DND-41 (cell line): ENCODE measurements at places on chromosomes 2 and 18.

DNA sequence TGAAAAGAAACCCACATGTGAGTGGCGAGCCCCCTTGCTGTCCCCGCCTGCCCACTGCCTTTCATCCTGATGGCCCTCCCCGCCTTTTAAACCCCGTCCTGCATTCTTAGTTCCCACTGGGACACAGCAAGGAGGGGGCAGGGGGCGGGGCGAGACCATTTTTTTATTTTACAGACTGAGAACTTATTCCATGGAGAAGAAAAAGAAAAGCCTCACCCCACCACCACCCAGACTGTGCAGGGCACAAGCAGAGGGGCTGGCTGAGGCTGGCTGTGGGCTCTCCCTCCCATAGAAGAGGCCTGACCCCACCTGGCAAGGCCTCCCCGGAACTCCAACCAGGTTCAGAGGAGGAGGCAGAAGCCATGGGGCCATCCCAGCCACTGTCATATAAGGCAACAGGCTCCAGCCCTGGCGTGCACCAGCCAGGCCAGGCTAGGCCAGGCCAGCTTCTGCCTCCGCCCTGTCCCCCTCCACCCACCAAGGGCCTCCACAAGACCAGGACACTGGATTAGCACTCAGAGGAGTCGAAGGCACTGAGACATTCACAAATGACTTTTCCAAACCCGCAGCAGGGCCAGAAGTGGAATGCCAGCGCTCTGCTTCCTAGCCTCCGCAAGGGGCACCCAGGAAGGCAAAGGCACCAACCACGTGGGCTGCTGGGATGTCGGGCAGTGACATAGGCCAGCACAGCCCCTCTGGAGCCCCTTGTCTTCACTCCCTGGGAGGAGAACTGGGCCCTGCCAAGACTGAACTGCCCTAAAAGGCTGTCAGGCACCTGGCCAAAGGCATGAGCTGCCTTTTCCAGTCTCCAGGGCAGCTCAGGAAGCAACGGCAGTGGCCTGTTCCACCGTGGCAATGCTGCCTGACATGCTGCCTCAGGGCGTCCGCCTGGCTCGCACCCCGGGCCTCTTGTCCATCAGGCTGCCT lies 37.5 kb upstream of the SEMA4C start:
- no peak for DNase-seq
- no peaks in the 10 kb centered on the region for H3K27me3 ChIP-seq
- H3K36me3 ChIP-seq, result no peaks in the 10 kb centered on the region
- H3K27ac ChIP-seq, result no peak overlapping the region
- H3K4me3 ChIP-seq, result no peak overlapping the region

DNA sequence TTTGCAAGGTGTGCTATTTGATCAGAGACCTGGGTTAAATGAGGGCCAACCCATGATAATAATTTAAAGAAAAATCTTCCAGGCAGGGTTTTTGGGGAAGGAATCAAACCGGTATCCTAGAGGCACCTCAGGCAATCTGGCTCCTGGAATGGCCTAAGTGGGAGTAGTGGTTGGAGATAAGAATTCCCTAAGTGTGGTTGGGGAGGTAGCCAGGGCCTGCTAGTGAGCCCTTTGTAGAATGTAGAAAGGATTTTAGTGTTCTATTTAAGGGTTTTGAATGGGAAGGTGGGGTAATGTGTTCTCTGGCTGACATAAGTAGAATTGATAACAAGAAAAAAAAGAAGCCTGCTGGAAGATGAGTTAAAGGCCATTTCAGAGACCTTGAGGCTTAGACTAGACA lies 422.2 kb downstream of the XIRP2 start:
- no peaks in the 10 kb centered on the region for H3K27me3 ChIP-seq
- DNase-seq, result no peak

DNA sequence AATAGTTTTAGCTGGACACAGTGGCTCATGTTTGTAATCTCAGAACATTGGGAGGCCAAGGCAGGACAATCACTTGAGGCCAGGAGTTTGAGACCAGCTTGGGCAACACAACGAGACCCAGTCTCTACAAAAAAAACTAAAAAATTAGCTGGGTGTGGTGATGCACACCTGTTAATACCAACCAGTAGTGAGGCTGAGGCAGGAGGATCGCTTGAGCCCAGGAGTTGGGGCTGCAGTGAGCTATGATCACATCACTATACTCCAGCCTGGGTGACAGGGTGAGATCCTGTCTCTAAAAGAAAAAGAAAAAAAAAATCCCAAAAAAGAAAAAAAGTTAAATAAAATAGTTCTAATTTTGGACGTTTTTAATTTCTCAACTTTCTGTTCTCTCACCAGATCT lies 68.7 kb downstream of the MAP4K3 start:
- H3K4me1 ChIP-seq, result peaks cover 24% of the 10 kb centered on the region
- no peak for DNase-seq
- H3K36me3 ChIP-seq, result peaks cover 5% of the 10 kb centered on the region; the same call in 1 of the 2 replicates
- H3K4me3 ChIP-seq, result no peak overlapping the region
- H3K27me3 ChIP-seq, result no peaks in the 10 kb centered on the region

DNA sequence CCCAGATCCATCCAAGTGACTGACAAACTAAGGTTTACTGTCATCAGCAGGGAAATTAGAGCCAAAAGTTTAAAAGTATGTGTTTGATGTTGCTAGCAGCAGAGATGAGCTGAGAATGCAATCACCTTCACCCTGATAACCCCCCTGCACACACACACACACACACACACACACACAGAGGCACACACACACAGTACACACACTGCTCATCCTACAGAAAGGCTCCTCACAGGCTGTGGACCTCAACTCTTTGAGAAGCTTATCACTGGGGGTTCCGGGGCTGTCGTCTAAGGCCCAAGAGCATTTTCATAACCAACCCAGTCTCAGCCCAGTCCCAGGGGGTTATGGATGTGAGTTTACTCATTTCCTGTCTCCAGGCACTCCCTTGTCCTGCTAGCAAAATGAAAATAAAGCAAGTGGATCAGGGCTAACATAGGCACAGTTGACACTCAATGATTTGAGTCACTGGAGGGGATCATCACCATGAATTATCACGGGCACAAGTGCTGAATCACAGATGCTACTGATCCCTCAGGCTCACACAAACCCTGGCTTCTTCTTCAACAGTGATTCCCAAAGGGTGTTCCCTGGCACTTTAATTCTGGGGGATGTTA lies 76.6 kb downstream of the ALK start:
- H3K4me3 ChIP-seq, result no peak overlapping the region
- H3K36me3 ChIP-seq, result no peaks in the 10 kb centered on the region
- peaks cover 13% of the 10 kb centered on the region for H3K27me3 ChIP-seq
- DNase-seq, result no peak

DNA sequence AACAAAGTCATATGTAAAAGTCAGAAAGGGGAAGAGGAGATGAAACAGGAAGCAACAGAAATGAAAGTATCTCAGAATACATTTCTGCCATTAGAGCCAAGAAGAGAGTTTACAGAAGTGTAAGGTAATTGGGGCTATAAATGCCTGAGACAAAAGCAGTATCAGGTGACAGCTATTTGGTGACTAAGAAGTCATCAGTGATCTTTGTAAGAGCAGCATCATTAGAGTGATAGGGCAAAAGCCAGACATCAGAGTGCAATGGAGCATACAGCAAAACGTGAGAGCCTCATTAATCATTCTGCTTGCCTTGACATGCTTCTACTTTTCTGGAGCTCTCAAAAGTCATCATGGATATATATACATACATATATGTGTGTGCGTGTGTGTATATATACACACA lies 804.7 kb upstream of the PIK3C3 start:
- H3K4me1 ChIP-seq, result no peaks in the 10 kb centered on the region
- no peaks in the 10 kb centered on the region for H3K27me3 ChIP-seq
- no peak overlapping the region for H3K27ac ChIP-seq
- H3K4me3 ChIP-seq, result no peak overlapping the region
- DNase-seq, result no peak

DNA sequence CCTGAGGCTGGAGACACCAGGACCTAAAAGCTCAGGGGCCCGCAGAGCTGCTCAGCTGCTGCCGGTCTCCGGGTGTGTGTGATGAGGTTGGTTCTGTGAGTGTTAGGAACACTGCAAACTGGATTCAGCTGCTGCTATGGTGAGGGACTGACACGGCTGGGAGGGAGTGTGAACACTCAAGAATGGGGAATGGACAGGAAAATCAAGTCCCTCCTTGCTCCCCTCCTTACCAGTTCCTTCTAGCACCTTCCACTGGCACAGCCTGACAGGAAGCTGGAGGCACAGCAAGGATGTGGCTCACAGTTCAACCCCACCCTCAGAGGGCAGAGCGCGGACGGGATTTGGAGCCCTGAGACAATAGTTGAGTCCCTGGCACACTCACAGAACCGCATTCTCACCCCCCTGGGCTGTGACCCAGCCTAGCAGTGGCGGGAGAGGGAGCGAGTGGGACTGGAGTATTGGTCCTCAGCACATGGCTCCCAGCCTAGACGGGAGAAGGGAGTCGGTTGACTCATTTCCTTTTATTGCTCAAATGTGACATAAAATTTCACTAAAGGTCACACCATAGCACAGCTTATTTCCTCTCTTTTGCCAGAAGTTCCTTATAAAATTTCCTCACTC lies 42.5 kb downstream of the LRRC30 start:
- no peak overlapping the region for H3K4me3 ChIP-seq
- H3K36me3 ChIP-seq, result no peaks in the 10 kb centered on the region
- H3K4me1 ChIP-seq, result no peaks in the 10 kb centered on the region
- no peaks in the 10 kb centered on the region for H3K27me3 ChIP-seq

DNA sequence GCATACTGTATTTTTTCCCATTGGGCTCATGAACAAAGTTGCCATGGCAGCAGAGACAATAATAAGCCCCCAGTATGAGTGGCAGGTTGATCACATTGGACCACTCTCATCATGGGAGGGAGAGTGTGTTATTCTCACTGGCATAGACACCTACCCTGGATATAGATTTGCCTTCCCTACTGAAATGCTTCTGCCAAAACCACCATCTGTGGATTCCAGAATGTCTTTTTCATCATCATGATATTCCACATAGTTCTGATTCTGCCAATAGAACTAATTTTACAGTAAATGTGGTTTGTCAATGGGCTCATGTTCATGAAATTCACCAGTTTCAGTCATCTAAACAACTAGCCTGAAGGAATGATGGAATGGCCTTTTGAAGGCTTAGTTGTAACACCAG lies 18.4 kb downstream of the TMEM200C start:
- H3K27ac ChIP-seq, result no peak overlapping the region
- no peak overlapping the region for H3K4me3 ChIP-seq
- no peaks in the 10 kb centered on the region for H3K4me1 ChIP-seq
- no peak for DNase-seq

- no peaks in the 10 kb centered on the region for H3K4me1 ChIP-seq
- DNase-seq, result no peak
- H3K27ac ChIP-seq, result no peak overlapping the region
- no peak overlapping the region for H3K4me3 ChIP-seq
- peaks cover 66% of the 10 kb centered on the region for H3K36me3 ChIP-seq
Observed at GRCh38 chr2:241087420-241088268, 14.4 kb downstream of the MTERF4 start.

GRCh38 chr2:168290391-168290790 lies 43.0 kb upstream of the STK39 start:
- no peak overlapping the region for H3K27ac ChIP-seq
- no peaks in the 10 kb centered on the region for H3K36me3 ChIP-seq
- H3K4me3 ChIP-seq, result no peak overlapping the region
- DNase-seq, result no peak
- no peaks in the 10 kb centered on the region for H3K4me1 ChIP-seq
- H3K27me3 ChIP-seq, result no peaks in the 10 kb centered on the region

- no peaks in the 10 kb centered on the region for H3K27me3 ChIP-seq
- DNase-seq, result no peak
- H3K36me3 ChIP-seq, result peaks cover 13% of the 10 kb centered on the region
- peak overlapping the region; percentile 89 for H3K27ac ChIP-seq
Observed at GRCh38 chr2:189582140-189582808, 1.7 kb upstream of the SLC40A1 start.

DNA sequence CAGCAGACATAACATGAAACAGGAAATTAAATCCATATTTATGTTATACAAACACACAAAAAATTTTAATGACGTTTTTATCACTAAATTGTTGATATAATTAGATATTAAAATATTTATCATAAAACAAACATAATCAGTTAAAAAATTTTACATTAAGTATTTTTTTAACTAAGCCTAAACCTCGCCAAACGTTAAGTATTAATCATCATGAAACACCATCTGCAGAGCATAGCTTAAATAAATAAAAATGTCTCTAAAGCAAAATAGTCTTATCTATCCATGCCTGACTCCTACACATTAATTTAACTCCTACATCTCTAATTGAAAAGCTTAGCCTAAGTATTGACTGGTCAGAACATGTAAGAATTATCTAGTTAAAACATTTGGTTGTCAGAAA lies 271.6 kb upstream of the RND3 start:
- no peaks in the 10 kb centered on the region for H3K4me1 ChIP-seq
- DNase-seq, result no peak
- no peak overlapping the region for H3K27ac ChIP-seq
- no peaks in the 10 kb centered on the region for H3K36me3 ChIP-seq

DNA sequence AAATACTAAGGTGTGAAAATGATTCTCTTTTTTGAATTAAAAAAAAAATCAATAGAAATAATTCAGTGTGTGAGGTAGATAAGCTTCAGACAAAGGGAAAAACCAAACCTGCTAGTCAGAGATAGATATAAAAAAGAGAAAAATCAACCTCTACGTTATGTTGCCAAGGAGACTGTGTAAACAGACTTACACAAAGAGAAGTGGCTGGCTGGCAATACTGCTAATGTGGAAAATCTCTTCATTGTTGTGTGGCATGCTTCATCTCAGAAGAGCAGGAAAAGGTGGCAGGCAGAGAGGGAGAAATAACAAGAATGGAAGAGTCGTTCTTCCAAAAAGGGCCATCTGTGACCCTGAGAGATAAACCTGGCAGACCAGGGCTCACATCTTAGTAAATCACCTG lies 200.8 kb downstream of the SLC8A1 start:
- no peak overlapping the region for H3K4me3 ChIP-seq
- H3K36me3 ChIP-seq, result 0 out of 2 replicates have a peak, but pooled peaks cover 6% of the 10 kb centered on the region
- no peaks in the 10 kb centered on the region for H3K27me3 ChIP-seq
- DNase-seq, result no peak

DNA sequence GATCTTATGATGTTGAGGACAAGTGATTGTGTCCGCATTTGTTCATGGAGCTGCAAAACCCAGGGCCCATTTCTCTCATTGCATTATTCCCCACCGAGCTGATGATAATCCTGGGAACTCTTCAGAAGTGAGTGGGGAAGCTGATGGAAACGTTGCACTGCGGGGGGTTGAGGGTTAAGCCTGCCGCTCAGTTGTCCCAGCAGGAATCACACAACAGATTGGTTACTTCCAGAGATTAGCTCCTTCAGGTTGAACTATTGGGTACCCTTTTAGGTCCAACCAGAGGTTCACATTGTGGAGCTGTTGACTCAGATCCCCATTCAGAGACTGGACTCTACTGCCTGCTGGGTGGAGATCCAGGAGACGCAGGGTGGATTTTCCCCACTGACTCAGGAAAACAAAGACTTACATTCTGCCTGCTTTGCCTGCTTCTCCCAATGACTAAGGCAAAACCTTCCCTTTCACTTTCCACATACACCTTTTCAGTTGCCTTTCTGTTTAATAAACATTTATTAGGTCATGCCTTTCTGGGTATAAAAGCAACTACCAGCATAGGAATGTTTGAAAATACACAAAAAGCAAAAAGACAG lies 286.4 kb downstream of the TXNL1 start:
- H3K4me1 ChIP-seq, result no peaks in the 10 kb centered on the region
- no peaks in the 10 kb centered on the region for H3K36me3 ChIP-seq
- H3K27ac ChIP-seq, result no peak overlapping the region
- H3K27me3 ChIP-seq, result no peaks in the 10 kb centered on the region
- no peak for DNase-seq
- H3K4me3 ChIP-seq, result no peak overlapping the region

GRCh38 chr18:29078273-29078672 lies 901.3 kb upstream of the CDH2 start:
- no peaks in the 10 kb centered on the region for H3K36me3 ChIP-seq
- H3K27ac ChIP-seq, result no peak overlapping the region
- H3K4me3 ChIP-seq, result no peak overlapping the region
- no peaks in the 10 kb centered on the region for H3K27me3 ChIP-seq
